Endothelial cell of umbilical vein (primary cell): ENCODE measurements at places on chromosomes 1 and 21. TPM values are rescaled to one million over a fixed set of nuclear protein-coding genes. Genes with fewer than 3 reads are reported as not detected.
A peak's percentile ranks its signal among the peaks of the same experiment; 100 is the strongest.

Gene VHLL
- total RNA-seq: 0.73 TPM in 1 of 2 replicates, not detected in the other

Gene RGL1
- total RNA-seq: 35.3 and 38.4 TPM in 2 replicates

Gene RGS18
- not detected in 2 replicates for total RNA-seq

Gene MROH9
- total RNA-seq: not detected in 2 replicates

Gene ANKRD65
- 0.32 and 0.38 TPM in 2 replicates for total RNA-seq

Gene ELOVL1
- total RNA-seq: 126 and 134 TPM in 2 replicates

Gene RHD
- not detected in 2 replicates for total RNA-seq

Gene TCHHL1
- not detected in 2 replicates for total RNA-seq

Gene ICOSLG
- total RNA-seq: 2.9 and 3.4 TPM in 2 replicates

Gene DNM3
- 2.5 and 3.6 TPM in 2 replicates for total RNA-seq

Gene NHLH2
- not detected in 2 replicates for total RNA-seq

Gene CCDC30
- total RNA-seq: 1.5 and 2.9 TPM in 2 replicates

Gene FAM177B
- total RNA-seq: not detected in 2 replicates

Gene OR2T2
- total RNA-seq: not detected in 2 replicates

Gene ETNK2
- 13.5 and 15.5 TPM in 2 replicates for total RNA-seq

- H3K36me3 ChIP-seq: peaks cover 2% of the 10 kb centered on the region
- H3K27ac ChIP-seq: no peak overlapping the region
- no peak overlapping the region for H3K4me3 ChIP-seq
- peak; percentile 17 for DNase-seq
- H3K27me3 ChIP-seq: no peaks in the 10 kb centered on the region
Measured at GRCh38 chr1:119159111-119159510, 18.7 kb upstream of the WARS2 start.

GRCh38 chr21:44792702-44793591 is 8.7 kb downstream of the UBE2G2 start:
- H3K4me1 ChIP-seq: no peaks in the 10 kb centered on the region
- no peaks in the 10 kb centered on the region for H3K27me3 ChIP-seq
- peak; percentile 63 for DNase-seq
- H3K4me3 ChIP-seq: no peak overlapping the region
- H3K27ac ChIP-seq: no peak overlapping the region

GRCh38 chr1:6438047-6438525 is 13.5 kb downstream of the ESPN start:
- H3K27me3 ChIP-seq: no peaks in the 10 kb centered on the region
- peak; percentile 57 for DNase-seq
- H3K27ac ChIP-seq: no peak overlapping the region

DNA sequence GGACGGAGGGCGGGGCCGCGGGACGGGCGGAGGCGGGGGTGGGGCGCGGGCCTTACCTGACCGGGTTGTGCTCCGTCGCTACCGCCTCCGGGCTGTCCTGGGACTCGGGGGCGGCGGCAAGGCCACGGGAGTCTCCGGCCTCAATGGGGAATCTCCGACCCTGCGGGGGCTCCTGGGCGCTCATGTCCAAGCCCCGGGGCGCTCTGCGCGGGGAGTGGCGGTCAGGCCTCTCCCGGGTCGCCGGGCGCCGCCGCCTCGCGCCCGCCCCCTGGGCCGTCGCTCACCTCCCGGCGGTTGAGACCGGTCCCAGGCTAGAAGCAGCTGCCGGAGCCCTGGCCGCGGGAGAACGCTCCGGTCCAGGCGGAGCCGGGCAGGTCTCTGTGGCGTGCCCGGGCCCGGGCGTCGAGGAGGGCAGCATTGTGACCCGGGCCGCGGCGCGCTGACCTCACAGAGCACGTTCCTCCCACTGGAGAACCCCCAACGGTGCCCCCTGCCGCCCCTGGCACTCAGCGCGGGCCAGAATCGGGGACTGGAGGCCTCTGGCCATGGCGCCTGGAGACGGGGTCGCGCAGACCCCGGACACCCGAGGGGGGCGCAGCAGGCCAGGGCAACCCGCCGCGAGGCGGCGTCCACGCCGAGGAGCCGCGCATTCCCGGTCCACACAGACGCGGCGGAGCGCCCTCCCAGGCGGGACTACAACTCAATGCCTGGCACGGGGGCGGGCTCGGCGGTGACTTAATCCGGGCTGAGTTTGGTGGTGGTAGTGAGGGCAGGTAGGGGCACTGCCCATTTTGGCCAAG is 411 bp downstream of the FAM229A start:
- H3K27me3 ChIP-seq: no peaks in the 10 kb centered on the region
- peak overlapping the region; percentile 14 for H3K4me3 ChIP-seq
- no peak overlapping the region for H3K27ac ChIP-seq
- H3K36me3 ChIP-seq: peaks cover 22% of the 10 kb centered on the region
- peak; percentile 41 for DNase-seq

DNA sequence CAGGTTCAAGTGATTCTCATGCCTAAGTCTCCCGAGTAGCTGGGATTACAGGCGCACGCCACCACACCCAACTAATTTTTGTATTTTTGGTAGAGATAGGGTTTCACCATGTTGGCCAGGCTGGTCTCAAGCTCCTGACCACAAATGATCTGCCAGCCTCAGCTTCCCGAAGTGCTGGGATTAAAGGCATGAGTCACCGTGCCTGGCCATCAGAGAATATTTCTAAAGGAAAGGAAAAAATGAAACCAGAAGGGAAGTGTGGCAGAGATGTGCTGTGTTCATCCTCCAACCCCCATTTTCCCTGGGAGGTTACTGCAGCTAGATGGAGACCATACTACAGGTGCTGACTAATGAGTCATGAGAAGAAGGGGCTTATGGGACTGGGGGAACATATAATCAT is 964.1 kb downstream of the TTLL7 start:
- H3K36me3 ChIP-seq: no peaks in the 10 kb centered on the region
- no peak overlapping the region for H3K27ac ChIP-seq
- no peak for DNase-seq
- H3K4me3 ChIP-seq: no peak overlapping the region

DNA sequence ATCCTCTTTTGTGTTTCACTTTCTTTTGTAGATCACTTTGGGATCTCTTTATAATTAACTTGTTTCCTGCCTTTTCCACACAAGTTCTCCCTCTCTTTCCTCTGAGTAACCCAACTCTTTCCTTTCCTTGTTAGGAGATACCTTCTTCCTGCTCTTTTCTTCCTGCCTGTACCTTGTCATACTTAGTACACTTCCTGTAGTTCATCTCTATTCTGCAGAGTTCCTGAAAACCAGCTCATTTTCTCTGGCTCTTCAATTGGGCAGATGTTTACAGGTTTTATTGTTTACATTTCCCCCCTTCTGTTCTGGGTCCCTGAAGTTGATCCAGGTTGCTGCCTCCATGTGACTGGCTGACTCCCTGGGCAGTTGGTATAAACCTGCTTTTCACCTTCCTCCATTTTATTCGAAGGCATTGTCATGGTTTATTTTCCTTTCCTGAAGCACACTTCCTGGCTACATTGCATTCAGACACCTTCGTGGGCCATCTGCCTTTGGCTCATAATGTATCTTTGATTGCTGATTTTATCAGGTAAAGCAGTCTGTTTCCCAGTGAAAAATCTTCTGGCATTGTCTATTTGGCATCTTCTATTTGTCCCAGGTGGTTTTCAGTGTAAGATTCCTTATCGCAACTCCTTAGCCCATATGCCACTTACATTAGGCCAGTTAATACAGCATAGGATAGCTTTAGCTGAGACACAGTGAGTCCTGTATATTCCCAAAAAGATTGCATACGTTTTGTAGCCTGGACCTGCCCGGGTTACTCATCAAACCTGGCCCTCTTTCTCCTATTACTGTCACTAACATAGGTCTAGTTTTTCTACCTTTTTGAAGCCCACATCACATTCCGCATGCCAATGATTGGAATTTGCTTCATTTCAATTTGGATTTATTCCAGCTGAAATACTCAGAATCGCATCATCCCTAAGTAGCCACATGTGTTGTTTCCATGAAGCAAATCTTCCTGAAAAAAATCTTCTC is 15.4 kb downstream of the CTH start:
- no peaks in the 10 kb centered on the region for H3K27me3 ChIP-seq
- H3K27ac ChIP-seq: no peak overlapping the region
- no peak overlapping the region for H3K4me3 ChIP-seq
- no peak for DNase-seq

GRCh38 chr1:71298633-71299032 is 217.8 kb upstream of the ZRANB2 start:
- DNase-seq: no peak
- H3K27ac ChIP-seq: no peak overlapping the region
- peaks cover 5% of the 10 kb centered on the region for H3K4me1 ChIP-seq
- no peak overlapping the region for H3K4me3 ChIP-seq

DNA sequence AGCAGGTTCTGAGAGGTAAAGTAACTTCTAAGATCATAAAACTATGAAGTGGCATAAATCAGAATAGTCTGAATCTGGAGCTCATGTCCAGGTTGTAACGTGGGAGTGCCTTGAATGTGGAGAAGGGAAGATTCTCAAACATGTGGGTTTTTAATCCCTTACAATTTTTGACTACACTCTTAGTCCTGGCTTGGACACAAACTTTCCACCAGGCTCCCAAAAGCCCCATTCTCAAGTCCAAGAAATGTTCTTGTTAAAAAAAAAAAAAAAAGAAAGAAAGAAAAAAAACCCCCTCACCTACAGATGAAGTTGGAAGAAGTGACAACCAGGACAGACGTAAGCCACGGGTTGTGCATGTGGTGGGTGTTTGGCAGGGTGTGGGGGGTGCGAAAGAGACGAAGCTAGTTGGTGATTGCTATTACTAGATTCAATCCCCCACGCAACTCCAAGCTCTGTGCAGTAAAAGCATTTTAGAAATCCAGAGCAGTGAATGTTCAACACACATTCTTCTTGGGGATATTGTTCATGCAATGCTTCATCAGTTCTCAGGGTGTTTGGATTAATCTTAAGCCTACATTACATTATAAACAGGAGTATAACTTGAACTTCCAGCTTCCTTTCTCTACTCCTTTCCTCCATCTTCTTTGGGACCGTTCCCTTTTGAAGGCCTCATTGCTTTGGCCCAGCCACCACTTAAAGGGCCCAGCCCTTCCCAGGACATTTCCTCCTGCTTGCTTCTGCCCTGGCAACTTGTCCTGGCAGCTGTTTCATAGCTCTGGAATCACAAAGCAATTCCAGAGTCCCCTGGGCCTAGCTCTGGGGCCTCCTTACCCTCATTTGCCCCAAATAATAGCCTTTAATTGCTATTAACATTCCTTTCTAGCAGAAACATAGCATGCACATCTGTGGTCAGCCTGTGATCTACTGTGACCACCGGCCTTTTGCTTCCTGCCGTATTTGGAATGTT is 41.8 kb downstream of the PHC2 start:
- H3K27ac ChIP-seq: no peak overlapping the region
- H3K27me3 ChIP-seq: no peaks in the 10 kb centered on the region
- H3K4me1 ChIP-seq: no peaks in the 10 kb centered on the region
- H3K4me3 ChIP-seq: no peak overlapping the region

- H3K36me3 ChIP-seq: peaks cover 12% of the 10 kb centered on the region
- peaks cover 36% of the 10 kb centered on the region for H3K4me1 ChIP-seq
- no peak overlapping the region for H3K27ac ChIP-seq
- no peaks in the 10 kb centered on the region for H3K27me3 ChIP-seq
- no peak overlapping the region for H3K4me3 ChIP-seq
Measured at GRCh38 chr1:173479649-173480048, 2.5 kb downstream of the PRDX6 start.

- H3K36me3 ChIP-seq: no peaks in the 10 kb centered on the region
- H3K27me3 ChIP-seq: peaks cover 2% of the 10 kb centered on the region
- H3K4me3 ChIP-seq: no peak overlapping the region
- no peak overlapping the region for H3K27ac ChIP-seq
Measured at GRCh38 chr1:209023790-209024189, 559.7 kb upstream of the CAMK1G start.

DNA sequence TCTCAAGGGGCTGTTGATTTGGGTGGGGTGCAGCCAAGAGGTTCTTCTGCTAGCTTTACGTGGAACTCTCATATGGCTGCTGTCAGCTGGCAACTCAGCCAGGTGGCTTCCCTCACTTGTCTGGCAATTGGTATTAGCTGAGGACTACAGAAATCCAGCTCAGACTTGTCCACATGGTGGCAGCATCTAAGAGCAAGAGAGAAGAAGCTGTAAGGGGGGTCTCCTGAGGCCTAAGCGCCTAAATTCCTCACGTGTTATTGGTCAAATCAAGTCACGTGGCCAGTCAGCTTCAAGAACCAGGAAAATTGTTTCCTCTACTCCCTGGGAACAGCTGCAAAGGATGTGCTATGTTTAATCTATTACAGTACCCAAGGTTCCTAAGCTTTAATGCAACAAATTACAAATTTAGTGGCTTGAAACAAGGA is 4.2 kb upstream of the DYRK3 start:
- H3K4me1 ChIP-seq: peaks cover 10% of the 10 kb centered on the region
- no peak overlapping the region for H3K4me3 ChIP-seq
- DNase-seq: peak; percentile 83

- H3K4me3 ChIP-seq: no peak overlapping the region
- H3K27me3 ChIP-seq: no peaks in the 10 kb centered on the region
- H3K36me3 ChIP-seq: no peaks in the 10 kb centered on the region
- no peak for DNase-seq
Measured at GRCh38 chr1:56917356-56917755, 48.5 kb downstream of the C8B start.

DNA sequence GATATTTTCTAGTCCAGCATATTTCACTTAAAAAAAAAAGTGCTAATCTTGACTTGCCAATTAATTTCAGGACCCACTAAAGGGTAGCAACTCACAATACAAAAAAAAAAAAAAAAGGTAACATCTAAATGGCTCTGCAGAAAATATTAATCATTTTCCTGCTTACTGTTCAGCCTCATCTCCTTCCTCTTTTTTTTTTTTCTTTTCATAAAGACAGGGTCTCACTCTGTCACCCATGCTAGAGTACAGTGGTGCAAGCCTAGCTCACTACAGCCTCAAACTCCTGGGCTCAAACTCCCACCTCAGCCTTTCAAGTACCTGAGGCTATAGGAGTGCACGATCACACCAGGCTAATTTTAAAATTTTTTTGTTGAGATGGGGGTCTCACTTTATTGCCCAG is 30.4 kb downstream of the TTC13 start:
- DNase-seq: no peak
- H3K27me3 ChIP-seq: no peaks in the 10 kb centered on the region
- H3K36me3 ChIP-seq: no peaks in the 10 kb centered on the region
- H3K4me3 ChIP-seq: no peak overlapping the region
- no peaks in the 10 kb centered on the region for H3K4me1 ChIP-seq

DNA sequence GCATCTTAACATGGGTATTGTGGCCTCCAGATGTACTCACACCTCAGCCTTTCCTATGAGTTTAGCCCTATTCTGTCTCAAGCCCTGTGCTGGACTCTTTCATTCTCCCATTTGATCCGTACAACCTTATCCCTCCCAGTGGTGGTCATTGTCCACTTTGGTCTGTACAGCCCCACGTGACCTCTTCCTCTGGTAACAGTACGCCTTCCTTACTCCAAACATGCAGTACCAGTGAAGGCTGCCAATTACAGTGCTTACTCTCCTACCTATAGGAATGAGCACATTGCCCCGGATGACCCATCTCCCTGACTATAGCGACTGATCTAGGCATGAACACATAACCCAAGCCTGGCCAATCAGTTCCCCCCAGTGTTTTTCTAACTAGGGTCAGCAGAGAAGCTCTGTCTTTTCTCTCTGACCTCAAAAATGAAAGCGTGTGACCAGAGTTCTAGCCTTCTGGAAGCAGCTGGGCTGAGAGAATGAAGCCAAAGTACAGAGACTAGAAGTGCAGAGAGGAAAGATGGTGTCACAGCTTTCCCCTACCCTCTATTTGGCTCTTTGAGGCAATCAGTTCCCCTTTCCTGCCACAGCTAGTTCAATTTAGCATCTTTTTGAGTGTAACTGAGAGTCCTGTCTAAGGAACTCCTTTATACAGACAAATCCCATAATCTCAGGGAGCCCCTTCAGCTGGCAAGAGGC is 9.9 kb upstream of the QSOX1 start:
- H3K36me3 ChIP-seq: no peaks in the 10 kb centered on the region
- H3K27me3 ChIP-seq: no peaks in the 10 kb centered on the region
- no peak for DNase-seq
- H3K27ac ChIP-seq: no peak overlapping the region

GRCh38 chr1:205124726-205125125 is 2.9 kb upstream of the RBBP5 start:
- peaks cover 12% of the 10 kb centered on the region for H3K4me1 ChIP-seq
- no peaks in the 10 kb centered on the region for H3K27me3 ChIP-seq
